ENCODE measurements at places on chromosomes 2 and 18.

DNA sequence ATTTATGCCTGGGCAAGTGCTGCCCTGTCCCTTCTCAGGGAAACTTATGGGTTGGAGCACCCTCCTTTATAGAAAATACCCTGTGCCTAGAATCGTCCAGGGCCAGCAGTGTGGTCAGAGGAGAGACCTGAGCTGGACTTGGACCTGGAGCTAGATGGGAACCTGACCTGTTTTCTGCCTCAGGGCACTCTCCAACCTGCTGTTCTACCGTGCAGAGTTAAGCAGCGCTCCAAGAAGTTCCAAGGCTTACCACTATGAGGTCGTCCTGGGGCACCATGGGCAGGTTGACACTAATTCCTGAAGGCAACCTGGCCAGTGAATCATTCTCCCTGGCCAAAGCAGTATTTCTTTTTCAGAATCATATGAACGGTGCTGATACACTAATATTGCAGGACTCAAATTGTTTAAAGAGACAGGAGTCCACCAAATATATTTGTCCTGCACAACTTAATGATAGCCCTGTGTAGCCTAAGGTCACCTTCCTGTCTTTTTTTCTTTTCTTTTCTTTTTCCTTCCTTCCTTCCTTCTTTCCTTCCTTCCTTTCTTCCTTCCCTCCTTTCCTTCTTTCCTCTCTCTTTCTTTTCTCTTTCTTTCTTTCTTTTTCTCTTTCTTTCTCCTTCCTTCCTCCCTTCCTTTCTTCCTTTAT, 455.4 kb upstream of the HNMT start:
- DNase-seq = no peak

- DNase-seq = no peak
Observed at GRCh38 chr18:46140173-46140572, 36.0 kb downstream of the HAUS1 start.

DNA sequence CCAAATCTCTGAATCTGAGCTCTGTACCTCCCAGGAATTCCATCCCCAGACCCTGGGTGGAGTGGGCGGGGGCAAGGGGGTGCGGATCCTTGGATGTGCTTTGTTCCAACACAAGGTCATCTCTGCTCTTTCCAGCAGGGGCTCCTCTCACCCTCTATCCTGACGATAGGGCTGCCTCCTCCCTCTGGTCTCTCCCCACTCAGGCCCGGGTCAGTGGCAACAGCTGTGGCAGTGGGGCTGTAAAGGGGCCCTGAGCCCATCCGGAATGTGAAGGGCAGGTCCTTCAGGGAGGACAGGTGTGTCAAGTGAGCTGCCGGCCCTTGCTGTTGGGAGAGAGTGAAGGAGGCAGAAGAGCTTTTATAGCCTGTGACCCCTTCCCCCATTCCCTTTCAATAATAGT, 167.8 kb downstream of the CELF4 start:
- no peak for DNase-seq

DNA sequence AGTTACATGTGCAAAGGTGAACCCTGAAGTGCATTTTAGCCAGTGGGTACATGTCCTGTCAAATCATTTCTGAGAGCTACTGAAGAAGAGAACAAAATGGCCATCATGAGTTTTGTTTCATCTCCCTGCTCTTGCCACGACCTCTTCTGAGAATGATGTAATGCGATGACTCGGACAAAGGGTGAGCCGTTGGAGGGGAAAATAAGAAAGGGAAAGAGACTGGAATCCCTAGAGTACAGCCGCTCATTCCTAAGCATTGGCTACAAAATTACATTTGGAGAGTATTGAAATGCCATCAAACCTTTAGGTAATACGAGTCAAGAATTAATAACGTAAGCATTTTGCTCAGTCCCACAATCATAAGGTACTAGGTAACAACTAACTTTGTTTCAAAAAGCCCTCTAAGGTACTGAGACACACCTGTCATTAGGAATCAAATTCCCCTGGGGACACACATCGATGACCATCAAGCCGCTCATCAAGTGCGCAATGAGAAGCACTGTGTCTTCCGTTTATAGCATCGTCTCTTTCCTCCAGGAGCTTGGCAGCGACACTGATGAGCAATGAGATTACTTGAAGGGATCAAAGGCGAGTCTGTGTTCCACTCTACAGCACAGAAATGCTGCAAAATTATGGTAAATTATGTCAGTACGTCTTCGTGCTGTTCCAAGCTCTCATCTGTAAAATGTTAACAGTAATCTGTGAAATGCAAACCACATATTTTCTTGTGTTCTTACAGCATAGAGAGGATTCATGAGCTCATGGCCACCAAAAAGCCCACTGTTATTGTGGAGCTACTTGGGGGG, 97.3 kb upstream of the PIEZO2 start:
- DNase-seq = no peak

DNA sequence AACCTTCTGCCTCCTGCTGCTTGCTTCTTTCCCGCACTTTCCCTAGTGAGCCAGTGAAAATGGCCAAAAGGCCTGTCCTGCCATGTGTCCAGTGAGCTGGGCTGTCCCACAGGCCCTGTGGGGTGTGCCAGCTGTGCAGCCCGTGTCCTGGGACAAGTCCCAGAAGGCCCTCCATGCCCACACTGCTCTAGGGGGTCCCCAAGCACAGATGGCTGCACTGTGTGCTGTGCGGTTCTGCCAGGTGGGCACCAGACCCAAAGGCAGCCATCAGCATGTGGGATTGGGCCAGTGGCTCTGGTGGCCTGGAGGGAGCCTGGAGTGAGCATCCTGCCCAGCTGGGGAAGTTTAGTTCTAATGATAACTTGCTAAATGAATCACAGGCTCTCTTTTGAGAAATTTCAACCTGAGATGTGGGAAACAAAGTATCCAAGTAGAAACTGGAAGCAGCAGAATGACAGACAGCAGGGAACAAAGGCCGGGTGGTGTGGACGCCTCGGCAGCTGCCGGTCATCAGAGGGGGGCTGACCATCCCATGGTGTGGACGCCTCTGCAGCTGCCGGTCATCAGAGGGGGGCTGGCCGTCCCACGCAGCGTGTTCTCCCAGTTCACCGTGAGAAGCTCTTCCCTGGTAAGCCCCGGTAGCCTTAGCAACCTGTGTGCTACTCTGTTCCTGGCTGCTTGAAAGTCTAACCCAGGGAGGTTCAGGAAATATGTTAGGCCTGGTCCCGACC, 9.9 kb upstream of the CNDP2 start:
- no peak for DNase-seq

DNA sequence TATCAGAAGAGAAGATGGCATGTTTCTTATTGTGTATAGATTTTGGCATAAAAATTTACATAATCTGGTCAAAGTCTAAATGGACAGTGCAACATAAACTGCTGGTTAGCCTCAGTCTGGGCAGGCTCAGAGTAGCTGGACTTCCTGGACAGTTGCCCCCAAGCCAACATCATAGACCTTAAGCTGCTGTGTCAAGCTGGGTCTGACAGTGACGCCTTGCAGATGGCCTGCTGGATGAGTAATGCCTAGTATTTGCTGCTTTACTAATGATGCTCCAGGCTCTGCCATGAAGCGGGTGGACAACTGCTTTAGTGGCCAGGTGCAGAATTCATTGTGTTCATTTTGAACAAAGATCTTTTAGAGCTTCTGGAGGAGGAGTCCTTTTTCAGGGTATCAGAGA, 603.7 kb upstream of the ZEB2 start:
- no peak for DNase-seq

GRCh38 chr2:75592030-75592429, 31.3 kb upstream of the EVA1A start:
- no peak for DNase-seq

GRCh38 chr2:241015439-241015838, 17.0 kb downstream of the SNED1 start:
- peak; percentile 20 for DNase-seq

- no peak for DNase-seq
Observed at GRCh38 chr18:40447820-40448219, 1507.2 kb upstream of the PIK3C3 start.

- DNase-seq = no peak
Observed at GRCh38 chr18:8117006-8117371, 492.2 kb upstream of the RAB12 start.

- no peak for DNase-seq
Observed at GRCh38 chr2:25339791-25340180, 1.9 kb downstream of the DNMT3A start.

GRCh38 chr2:55115761-55116597, 65.7 kb upstream of the RTN4 start:
- DNase-seq = no peak

DNA sequence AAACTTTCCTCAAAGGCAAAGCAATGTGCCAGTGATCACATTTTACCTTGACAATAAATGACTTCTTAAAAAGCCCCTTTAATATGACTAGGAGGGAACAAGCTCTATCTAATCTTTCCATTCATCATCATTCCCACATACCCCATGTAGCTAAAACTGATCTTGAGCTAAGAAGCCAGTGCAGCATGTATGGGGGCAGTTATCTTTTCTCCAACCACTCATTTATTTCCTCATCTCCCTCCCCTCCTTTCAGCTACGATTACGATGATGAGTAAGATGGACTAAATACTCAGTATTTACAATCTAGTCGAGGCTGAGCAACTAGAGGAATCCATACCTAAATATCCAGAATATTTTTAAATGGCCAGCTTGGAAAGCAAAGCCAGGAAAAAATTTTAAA, 35.5 kb downstream of the PNO1 start:
- DNase-seq = no peak

GRCh38 chr2:39728941-39729351, 50.1 kb downstream of the THUMPD2 start:
- DNase-seq = peak; percentile 40

DNA sequence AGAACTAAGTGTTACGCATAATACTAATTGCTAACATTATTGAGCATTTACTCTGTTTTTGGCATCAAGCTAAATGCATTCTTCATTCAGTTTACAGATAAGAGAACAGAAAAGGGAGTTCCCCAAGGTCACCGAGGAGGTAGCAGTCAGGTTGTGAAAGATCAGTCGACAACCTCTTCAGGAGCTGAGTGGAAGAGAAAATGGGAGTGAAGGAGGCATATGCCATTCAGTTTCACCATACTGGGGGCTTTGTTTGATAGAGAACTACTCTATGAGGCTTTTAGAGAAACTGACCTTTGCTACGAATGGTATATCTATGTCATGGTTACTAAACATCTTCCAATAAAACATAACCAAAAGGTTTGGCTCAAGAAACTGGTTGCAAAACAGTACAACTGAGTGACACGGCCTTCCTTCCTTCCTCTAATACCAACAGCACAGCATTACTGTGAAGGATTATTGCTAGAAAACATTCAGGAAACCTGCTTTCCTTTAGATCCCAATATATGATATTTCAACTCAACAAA, 112.1 kb downstream of the RBMS1 start:
- no peak for DNase-seq

DNA sequence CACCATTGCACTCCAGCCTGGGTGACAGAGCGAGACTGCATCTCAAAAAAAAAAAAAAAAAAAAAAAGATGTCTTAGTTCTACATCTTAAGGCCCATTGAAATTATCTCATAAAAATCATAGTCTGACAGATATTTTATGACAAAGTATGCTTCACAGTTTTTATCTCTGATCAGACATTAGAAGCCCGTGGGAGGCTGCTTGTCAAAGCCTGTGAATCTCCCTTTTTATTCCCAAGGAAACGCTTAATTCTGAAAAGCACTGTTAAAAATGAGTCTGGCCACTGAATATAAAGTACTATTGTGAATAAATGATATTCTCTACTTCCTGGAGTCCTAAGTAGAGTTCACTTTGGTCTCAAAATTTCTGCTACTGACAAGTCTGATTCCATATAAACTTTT, 71.1 kb downstream of the ZDBF2 start:
- no peak for DNase-seq

GRCh38 chr18:55953326-55953725, 365.3 kb upstream of the TCF4 start:
- DNase-seq = no peak

- no peak for DNase-seq
Observed at GRCh38 chr2:233354500-233354924, 218 bp downstream of the DGKD start.

- no peak for DNase-seq
Observed at GRCh38 chr18:48896326-48896874, 54.4 kb downstream of the SMAD7 start.

DNA sequence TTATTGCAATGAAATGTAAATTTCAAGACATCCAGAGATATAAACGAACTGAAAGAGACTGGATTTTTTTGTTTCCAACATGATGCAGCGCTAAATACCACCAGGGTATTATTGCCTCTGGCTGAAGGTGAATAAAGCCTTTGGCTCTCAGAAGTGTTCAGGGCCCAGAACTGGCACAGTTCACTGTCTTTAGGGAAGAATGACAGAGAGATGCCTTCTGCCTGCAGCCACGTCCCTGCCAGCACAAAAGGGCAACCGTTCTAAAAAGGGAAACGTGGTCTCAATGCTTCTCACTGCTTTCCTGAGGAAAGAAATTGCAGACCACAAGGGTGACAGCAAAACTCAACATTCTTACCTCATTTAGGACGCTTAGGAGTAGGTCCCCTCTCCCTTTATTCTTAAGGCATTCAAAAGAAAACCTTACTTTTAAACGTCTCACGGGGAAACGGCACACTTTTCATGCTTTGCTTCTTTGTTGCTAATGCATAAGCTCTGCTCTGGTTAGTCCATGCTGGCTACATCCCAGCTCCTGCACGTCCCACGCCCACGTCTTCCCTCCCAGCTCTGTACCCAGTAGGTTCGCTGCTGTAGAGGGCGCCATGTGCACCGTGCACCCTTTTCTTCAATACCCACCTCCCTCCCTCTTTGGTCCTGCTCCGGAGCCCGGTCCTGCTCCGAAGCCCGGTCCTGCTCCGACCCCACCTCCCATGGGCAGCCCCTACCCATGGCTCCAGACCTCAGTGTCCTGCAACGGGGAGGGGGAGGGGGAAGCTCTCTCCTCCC, 171.0 kb downstream of the HRH4 start:
- DNase-seq = no peak

GRCh38 chr2:179669196-179669595, 192.2 kb downstream of the ZNF385B start:
- DNase-seq = no peak

Measured in activated T-cell treated with anti-CD3 and anti-CD28 coated beads, Interleukin-2, amount 50 U/mL, for 24 hours (primary cell).